Frontal cortex (tissue), 4 donors: ENCODE measurements at places on chromosomes 1 and 21. TPM values are rescaled to one million over a fixed set of nuclear protein-coding genes. Genes with fewer than 3 reads are reported as not detected.

The SPRR2A gene
- not detected for total RNA-seq

The FOXO6 gene
- total RNA-seq = 3.7 TPM

The FCRL3 gene
- under 0.01 TPM for total RNA-seq

The RPAP2 gene
- total RNA-seq = 26.1 TPM

The CCDC185 gene
- total RNA-seq = not detected

The ATG4C gene
- total RNA-seq = 34.2 TPM
